NCI-H460 (cell line): ENCODE measurements at places on chromosomes 4 and X.

DNA sequence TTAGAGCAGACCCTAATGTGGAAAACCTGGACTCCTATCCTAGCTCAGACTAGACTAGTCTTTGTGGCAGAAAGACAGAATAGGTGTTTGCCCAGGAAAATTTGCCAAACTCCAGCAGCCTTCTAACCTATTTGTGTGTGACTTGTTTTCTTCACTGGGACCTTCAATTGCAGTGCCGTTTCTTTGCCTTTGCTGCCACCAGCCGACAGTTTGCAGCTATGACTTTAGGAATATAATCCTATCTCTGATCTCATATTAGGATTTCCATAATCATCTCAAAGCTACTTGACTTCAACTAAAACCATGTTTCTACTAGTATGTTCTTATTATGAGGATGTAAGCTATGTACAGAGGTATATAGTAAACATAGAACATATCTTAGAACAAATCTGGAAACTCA, 60.2 kb upstream of the PGAM4 start:
- peak; percentile 48 for DNase-seq

- DNase-seq = no peak
Measured at GRCh38 chr4:188076169-188076568, 33.2 kb downstream of the TRIML2 start.

GRCh38 chr4:41545238-41545637, 7.3 kb downstream of the LIMCH1 start:
- no peak for DNase-seq

GRCh38 chr4:75135068-75135825, 202.3 kb downstream of the PARM1 start:
- DNase-seq = no peak

GRCh38 chrX:87664381-87664780, 146.8 kb downstream of the KLHL4 start:
- peak; percentile 36 for DNase-seq

DNA sequence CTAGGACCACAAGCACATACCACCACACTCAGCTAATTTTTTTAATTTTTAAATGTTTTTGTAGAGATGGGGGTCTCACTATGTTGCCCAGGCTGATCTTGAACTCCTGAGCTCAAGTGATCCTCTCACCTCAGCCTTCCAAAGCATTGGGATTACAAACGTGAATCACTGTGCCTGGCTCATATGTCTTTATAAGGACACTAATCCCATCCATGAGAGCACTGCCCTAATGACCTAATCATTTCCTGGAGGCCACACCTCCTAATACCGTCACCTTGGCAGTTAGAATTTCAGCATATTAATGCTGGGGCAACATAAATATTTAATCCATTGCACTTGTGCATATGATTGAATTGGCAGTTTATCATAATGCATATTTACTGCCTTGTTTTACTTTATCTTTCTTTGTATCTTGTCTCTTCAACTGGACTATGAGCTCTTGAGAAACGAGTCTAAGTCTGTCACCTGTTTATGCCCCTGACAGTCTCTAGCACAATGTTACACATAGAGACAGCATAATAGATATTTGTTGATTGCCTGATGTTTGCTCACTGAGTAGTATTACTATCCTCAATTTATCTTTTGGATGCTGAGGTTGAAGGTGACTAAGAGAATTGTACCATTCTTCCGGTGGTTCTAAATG, 172.0 kb downstream of the AASDH start:
- DNase-seq = no peak
